Thymus (tissue), 14 donors: ENCODE measurements at places on chromosomes 3 and 15.

DNA sequence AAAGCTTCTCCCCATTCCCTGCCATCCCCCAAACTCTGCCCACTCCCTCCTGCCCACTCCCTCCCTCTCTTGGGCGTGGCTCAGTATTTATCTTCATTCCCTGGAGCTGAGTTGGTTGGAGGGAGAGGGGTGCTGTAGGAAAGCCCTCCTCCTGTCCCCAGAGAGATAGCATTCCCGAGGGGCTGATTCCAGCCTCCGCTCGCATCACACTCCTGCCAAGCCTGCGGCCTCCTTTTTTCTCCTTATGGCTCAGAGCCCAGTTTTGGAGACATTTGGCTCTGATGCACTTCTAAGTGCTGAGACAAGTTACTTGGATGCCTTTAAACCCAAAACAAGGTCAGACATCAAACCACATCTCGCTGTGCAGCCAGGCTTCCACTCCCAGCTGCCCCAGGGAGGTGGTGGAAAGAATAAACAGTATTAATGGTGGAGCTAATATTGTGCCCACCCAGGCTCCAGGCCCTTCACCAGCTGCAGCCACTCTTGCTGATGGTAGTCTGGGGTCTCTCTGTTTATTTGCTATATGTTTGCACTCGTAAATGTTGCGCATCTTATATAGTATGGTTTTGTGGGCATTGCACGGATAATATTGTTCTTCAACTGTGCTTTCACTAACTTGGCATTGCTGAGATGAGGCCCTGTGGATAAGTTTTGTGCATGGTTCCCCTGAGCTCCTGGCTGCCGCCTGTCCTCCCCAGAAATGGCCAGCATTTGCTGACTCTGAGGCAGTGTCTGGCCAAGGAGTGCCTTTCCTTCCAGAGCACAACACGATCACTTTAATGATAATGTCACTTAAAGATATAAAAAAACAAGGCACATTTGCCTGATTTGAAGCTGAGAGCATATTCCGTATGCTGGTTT lies 157.2 kb downstream of the LRRC28 start:
- DNase-seq = no peak
- no peak overlapping the region for H3K27ac ChIP-seq
- no peak overlapping the region for H3K4me3 ChIP-seq
- H3K4me1 ChIP-seq = peaks cover 29% of the 10 kb centered on the region
- no peaks in the 10 kb centered on the region for H3K36me3 ChIP-seq

- H3K27ac ChIP-seq = no peak overlapping the region
- no peak for DNase-seq
- no peaks in the 10 kb centered on the region for H3K4me1 ChIP-seq
- no peak overlapping the region for H3K4me3 ChIP-seq
Observed at GRCh38 chr15:68418611-68419161, 13.3 kb downstream of the ITGA11 start.

GRCh38 chr3:132553826-132554225 lies 43.2 kb upstream of the ACKR4 start:
- no peaks in the 10 kb centered on the region for H3K27me3 ChIP-seq
- H3K4me1 ChIP-seq = no peaks in the 10 kb centered on the region
- no peak for DNase-seq
- H3K36me3 ChIP-seq = no peaks in the 10 kb centered on the region
- no peak overlapping the region for H3K27ac ChIP-seq

GRCh38 chr15:82750831-82751180 lies 41.1 kb upstream of the AP3B2 start:
- H3K4me3 ChIP-seq = peak overlapping the region; percentile 94
- peaks cover 15% of the 10 kb centered on the region for H3K4me1 ChIP-seq
- H3K36me3 ChIP-seq = peaks cover 5% of the 10 kb centered on the region
- H3K27ac ChIP-seq = peak overlapping the region; percentile 52
- peak; percentile 4 for DNase-seq

DNA sequence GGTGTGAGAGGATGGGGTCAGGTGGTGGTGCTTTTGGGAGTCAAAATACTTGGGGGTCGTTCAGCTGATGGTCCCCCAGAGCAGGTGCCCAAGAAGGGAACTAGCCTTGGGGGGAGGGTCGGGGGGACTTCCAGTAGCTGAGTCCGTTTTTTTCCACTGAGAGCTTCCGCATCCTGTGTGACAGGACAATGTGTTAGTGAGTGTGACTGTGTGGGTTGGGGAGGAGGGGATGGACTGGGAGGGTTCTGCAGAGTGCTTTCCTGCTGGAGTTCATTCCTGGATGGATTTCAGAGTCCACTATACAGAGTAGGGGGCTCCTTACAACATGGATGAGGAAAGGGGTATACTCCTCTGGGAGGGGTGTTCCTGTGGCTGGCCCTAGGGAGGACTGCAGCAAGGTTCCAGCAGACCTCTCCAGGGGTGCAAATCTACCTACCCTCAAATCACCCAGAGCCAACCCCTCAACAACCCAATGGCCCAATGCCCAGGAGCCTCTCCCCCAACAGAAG lies 601 bp upstream of the HYAL2 start:
- DNase-seq = no peak
- no peak overlapping the region for H3K4me3 ChIP-seq
- peaks cover 40% of the 10 kb centered on the region for H3K4me1 ChIP-seq
- no peak overlapping the region for H3K27ac ChIP-seq
- H3K36me3 ChIP-seq = peaks cover 20% of the 10 kb centered on the region
- H3K27me3 ChIP-seq = no peaks in the 10 kb centered on the region

DNA sequence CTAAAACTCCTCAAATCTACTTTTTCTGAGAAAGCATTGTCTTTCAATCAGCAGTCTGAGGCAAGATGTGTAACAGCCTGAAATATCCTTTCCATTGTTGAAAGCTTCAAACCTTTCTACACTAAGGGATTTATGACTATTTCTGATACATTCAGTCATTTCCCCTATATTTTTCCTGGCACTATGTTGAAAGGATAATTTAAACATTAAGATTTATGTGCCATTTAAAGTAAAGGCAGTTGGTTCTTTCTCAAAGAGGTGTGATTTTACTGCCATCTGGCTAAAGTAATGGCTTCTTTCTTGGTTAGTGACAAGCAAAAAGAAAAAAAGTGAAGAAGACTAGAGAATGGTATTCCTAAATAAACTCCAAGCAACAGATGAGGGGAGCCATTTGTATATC lies 249.6 kb upstream of the COL8A1 start:
- no peaks in the 10 kb centered on the region for H3K36me3 ChIP-seq
- no peak for DNase-seq
- no peaks in the 10 kb centered on the region for H3K4me1 ChIP-seq
- no peak overlapping the region for H3K4me3 ChIP-seq
- no peaks in the 10 kb centered on the region for H3K27me3 ChIP-seq
